Fibroblast of villous mesenchyme (primary cell): ENCODE measurements at places on chromosomes 4 and X. TPM values are rescaled to one million over a fixed set of nuclear protein-coding genes. Genes with fewer than 3 reads are reported as not detected.

CACNA1F gene
- not detected in 2 replicates for total RNA-seq

CDX4 gene
- not detected in 2 replicates for total RNA-seq

CT55 gene
- total RNA-seq: not detected in 2 replicates

MAGEA12 gene
- total RNA-seq: not detected in 2 replicates

ARSD gene
- total RNA-seq: 10.6 and 13.4 TPM in 2 replicates

PALLD gene
- total RNA-seq: 188 and 281 TPM in 2 replicates

KCND1 gene
- 0.32 and 2.6 TPM in 2 replicates for total RNA-seq

SLAIN2 gene
- total RNA-seq: 31.6 and 99.7 TPM in 2 replicates

SHROOM4 gene
- total RNA-seq: 0.43 and 0.97 TPM in 2 replicates

PDE5A gene
- 109 and 162 TPM in 2 replicates for total RNA-seq

AIFM1 gene
- 13.5 and 16.0 TPM in 2 replicates for total RNA-seq

BEX5 gene
- total RNA-seq: not detected in 2 replicates

SLC25A6 gene
- total RNA-seq: 123 and 170 TPM in 2 replicates
